CD4-positive, alpha-beta T cell (primary cell): ENCODE measurements at places on chromosomes 2 and 18. TPM values are rescaled to one million over a fixed set of nuclear protein-coding genes. Genes with fewer than 3 reads are reported as not detected.

DNA sequence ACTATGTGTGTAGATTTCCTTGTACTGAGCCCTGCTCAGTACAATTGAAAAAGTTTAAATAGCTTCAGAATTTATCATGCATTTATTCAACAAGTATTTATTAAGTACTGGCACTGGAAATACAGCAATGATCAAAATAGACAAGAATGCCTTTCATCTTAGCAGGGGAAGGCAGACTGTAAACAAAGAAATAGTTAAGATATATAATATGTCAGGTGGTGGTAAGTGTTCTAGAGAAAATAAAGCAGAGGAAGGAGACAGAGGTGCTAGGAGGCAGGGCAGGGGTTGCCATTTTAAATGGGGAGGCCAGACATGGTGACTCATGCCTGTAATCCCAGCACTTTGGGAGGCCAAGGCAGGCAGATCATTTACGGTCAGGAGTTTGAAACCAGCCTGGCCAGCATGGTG lies 13.6 kb upstream of the LIPG start:
- no peak overlapping the region for H3K4me3 ChIP-seq
- no peaks in the 10 kb centered on the region for H3K36me3 ChIP-seq
- no peak overlapping the region for H3K27ac ChIP-seq
- peaks cover 12% of the 10 kb centered on the region for H3K27me3 ChIP-seq
- no peaks in the 10 kb centered on the region for H3K4me1 ChIP-seq

GRCh38 chr2:241751776-241752175 lies 17.3 kb downstream of the D2HGDH start:
- DNase-seq: no peak
- H3K4me1 ChIP-seq: no peaks in the 10 kb centered on the region
- peaks cover 43% of the 10 kb centered on the region for H3K36me3 ChIP-seq
- H3K27me3 ChIP-seq: no peaks in the 10 kb centered on the region
- no peak overlapping the region for H3K4me3 ChIP-seq
- no peak overlapping the region for H3K27ac ChIP-seq

DNA sequence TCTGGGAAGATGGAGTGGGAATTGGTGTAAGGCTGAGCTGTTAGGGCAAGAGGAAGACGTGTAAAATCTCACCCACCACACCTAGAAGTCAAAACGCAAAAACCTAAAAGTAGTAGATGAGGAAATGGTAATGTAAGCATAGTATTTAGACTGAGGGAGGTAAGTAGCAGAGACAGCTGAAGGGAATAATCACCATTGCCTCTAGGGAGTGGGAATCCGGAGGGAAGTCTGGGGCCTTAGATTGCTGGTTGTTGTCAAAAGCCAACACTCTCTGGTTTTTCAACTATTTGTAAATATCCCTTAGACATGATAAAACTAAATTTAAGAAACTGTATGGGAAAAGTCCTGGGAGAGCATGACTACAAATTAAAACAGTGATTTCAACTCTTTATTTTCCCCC lies 28.7 kb upstream of the MYCN start:
- H3K27ac ChIP-seq: no peak overlapping the region
- no peaks in the 10 kb centered on the region for H3K27me3 ChIP-seq
- DNase-seq: no peak
- no peaks in the 10 kb centered on the region for H3K4me1 ChIP-seq
- no peaks in the 10 kb centered on the region for H3K36me3 ChIP-seq

DNA sequence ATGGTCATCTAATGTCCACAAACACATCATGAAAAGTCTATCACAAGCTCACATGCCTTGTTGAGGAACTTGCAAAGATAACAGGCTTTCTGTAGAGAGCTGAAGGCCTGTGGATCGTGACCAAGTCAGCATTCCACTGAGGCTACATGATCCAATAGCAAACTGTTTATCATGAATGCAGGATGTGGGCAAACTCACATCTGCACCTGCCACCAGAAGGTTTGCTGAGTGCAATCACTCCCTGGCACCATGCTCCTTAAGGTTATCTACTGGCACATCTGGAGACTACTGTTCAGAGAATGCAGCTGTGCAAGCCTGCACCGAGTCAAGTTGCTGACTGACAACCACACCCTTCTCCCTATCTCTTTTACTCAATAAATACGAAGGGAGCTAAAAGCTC lies 67.3 kb upstream of the ACAA2 start:
- H3K27me3 ChIP-seq: peaks cover 2% of the 10 kb centered on the region
- no peaks in the 10 kb centered on the region for H3K4me1 ChIP-seq
- no peak overlapping the region for H3K27ac ChIP-seq
- H3K36me3 ChIP-seq: no peaks in the 10 kb centered on the region
- no peak overlapping the region for H3K4me3 ChIP-seq

- no peak overlapping the region for H3K27ac ChIP-seq
- H3K27me3 ChIP-seq: no peaks in the 10 kb centered on the region
- H3K4me1 ChIP-seq: no peaks in the 10 kb centered on the region
- H3K4me3 ChIP-seq: no peak overlapping the region
- H3K36me3 ChIP-seq: no peaks in the 10 kb centered on the region
- no peak for DNase-seq
Measured at GRCh38 chr18:65073060-65073550, 677.7 kb upstream of the CDH7 start.

DNA sequence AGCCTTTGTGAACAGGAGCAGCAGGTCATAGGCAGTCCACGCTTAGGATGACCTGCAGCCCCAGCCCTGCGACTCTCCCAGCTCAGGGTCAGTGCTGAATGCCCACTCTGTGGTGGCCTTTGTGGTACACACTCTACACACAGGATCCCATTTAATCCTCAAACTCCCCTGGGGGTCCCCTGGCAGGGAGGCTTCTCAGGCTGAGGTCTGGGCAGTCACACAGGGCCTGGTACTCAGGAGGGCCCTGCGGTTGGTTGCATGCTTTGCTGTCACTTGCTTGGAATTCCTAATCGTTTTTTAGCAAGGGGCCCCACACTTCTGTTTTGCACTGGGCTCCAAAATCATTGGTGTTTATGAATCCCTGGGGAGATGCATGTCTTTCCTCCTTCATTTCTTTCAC lies 113.0 kb downstream of the EML6 start:
- H3K4me1 ChIP-seq: no peaks in the 10 kb centered on the region
- no peaks in the 10 kb centered on the region for H3K27me3 ChIP-seq
- H3K36me3 ChIP-seq: no peaks in the 10 kb centered on the region
- no peak overlapping the region for H3K4me3 ChIP-seq
- no peak for DNase-seq
- H3K27ac ChIP-seq: no peak overlapping the region

- H3K36me3 ChIP-seq: no peaks in the 10 kb centered on the region
- DNase-seq: no peak
- no peak overlapping the region for H3K27ac ChIP-seq
- no peaks in the 10 kb centered on the region for H3K4me1 ChIP-seq
Measured at GRCh38 chr2:164793529-164793928, 48.1 kb downstream of the COBLL1 start.

DNA sequence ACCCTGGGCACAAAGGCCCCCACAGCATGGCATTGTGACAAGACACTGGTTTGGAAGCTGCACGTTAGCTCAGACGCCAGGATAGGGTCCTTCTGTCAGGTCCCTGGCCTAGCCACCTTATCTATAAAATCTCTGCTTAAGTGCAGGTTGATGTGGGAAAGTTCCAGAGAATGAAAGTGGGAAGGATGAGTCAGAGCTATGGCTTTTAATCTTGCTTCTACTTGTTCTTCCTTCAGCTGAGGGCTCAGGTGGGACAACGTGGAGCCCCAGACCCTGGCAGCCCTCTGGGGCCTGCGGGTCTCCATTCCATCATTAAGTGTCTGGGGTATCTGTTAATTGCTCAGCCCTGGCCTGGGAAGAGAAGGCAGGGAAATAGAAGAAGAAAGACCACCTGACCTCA lies 64.5 kb downstream of the CELF4 start:
- H3K4me3 ChIP-seq: no peak overlapping the region
- H3K27me3 ChIP-seq: no peaks in the 10 kb centered on the region
- no peaks in the 10 kb centered on the region for H3K4me1 ChIP-seq
- no peaks in the 10 kb centered on the region for H3K36me3 ChIP-seq
- no peak overlapping the region for H3K27ac ChIP-seq

GRCh38 chr2:208541461-208541988 lies 134.9 kb downstream of the PTH2R start:
- H3K4me1 ChIP-seq: no peaks in the 10 kb centered on the region
- no peak overlapping the region for H3K27ac ChIP-seq
- H3K36me3 ChIP-seq: no peaks in the 10 kb centered on the region
- no peak for DNase-seq

DNA sequence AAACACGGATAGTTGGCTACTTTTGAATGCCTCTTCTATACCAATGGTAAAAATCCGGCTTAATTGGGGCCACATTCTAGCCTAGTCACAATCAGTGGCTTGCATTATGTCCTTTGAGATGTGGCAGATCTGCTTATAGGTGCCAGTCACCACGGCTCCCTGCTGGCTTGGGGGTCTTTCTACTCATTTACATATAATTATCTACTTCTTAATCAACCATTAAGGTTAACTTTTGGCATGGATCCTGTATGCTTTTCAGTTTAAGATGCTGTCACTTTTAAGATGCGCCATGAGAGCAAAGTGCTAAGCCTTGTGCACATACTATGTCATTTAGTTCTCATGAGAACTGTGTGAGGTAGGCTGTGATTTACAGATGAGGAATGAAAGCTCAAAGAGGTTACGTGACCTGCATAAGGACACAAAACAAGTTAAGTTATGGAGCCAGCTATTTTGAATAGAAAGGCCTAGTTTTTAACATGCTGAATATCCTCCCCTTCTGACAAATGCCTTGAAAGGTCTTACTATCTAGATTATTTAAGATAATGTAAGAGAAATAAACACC lies 4.1 kb downstream of the NEDD4L start:
- H3K27ac ChIP-seq: no peak overlapping the region
- H3K4me1 ChIP-seq: peaks cover 18% of the 10 kb centered on the region
- no peaks in the 10 kb centered on the region for H3K36me3 ChIP-seq
- H3K4me3 ChIP-seq: no peak overlapping the region
- no peak for DNase-seq
- H3K27me3 ChIP-seq: no peaks in the 10 kb centered on the region

GRCh38 chr2:226142463-226142862 lies 657.2 kb downstream of the IRS1 start:
- H3K27me3 ChIP-seq: no peaks in the 10 kb centered on the region
- no peak for DNase-seq
- H3K4me3 ChIP-seq: no peak overlapping the region
- no peaks in the 10 kb centered on the region for H3K36me3 ChIP-seq
- no peak overlapping the region for H3K27ac ChIP-seq

- H3K4me1 ChIP-seq: peaks cover 23% of the 10 kb centered on the region
- DNase-seq: peak; percentile 41
Measured at GRCh38 chr2:158968396-158969161, at the start of gene TANC1. TANC1 (plus strand) TSS chr2:158968640; CDS start chr2:159065911, 97,271 bp downstream.

DNA sequence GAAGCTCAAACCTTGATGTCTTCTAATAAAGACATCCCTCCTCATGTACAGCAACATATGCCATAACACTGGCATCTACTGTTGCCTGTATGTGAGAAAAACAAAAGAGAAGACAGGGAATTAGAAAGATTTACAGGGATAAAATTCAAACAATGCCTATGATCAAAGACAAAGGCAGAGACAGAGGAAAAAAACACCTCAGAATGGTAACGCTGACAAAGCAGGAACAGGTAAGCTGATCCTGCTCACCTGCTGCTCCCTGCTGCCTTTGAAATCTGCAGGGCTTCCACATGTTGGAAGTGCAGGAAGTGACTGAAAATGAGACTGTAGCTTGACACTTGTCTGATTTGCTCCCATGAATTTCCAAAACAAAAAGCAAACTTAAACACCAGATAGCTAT lies 90.2 kb upstream of the DNAJC10 start:
- H3K27ac ChIP-seq: no peak overlapping the region
- no peak for DNase-seq
- peaks cover 3% of the 10 kb centered on the region for H3K27me3 ChIP-seq
- no peaks in the 10 kb centered on the region for H3K36me3 ChIP-seq
- H3K4me1 ChIP-seq: no peaks in the 10 kb centered on the region

DNA sequence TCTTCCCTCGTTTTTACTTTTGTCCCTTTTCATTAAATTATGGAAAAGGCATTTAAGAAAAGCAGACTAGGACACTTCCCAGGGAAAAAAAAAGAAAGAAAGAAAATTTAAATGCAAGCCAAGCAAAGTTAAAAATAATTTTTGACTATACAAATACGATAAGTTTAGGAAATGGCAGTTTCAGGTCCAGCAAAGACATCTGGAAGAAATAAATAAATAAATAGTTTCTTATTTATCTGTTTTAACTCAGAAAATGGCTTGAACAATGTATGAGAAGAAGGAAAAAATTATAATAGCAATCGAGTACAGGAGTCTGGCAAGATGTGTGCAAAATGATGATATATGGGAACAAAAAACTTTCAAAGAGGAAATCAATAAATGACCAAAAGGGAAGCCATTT lies 114.6 kb upstream of the NCKAP5 start:
- DNase-seq: no peak
- no peak overlapping the region for H3K4me3 ChIP-seq
- H3K36me3 ChIP-seq: no peaks in the 10 kb centered on the region
- no peak overlapping the region for H3K27ac ChIP-seq

DNA sequence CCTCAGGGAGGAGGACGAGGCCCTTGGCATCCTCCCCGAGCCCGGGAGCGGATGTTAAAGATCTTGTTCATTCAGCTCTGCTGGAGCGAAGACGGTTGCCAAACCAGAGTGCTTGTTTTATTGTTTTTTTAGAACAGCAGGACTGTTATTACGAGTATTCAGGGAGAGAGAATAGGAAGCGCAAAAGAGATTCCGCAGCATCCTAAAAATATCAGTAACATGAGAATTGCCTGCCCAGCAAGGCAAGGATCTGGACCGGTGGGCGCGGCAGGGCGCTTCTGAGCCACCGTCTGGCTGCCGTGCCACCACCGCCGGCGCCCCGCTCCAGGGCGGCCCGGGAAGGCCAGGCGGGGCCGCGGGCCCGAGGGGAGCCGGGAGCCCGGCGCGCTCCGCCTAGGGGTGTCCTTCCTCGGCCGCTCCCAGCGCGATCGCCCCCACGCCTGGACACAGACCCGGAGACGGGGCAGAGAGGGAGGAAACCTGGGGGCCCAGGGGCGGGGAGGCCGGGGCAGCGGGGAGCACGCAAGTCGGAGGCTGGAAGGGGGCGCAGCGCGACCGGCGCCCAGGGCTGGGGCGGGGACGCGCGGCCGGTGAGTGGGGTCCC lies 843 bp downstream of the CYS1 start:
- H3K27ac ChIP-seq: no peak overlapping the region
- no peak overlapping the region for H3K4me3 ChIP-seq
- no peaks in the 10 kb centered on the region for H3K36me3 ChIP-seq
- DNase-seq: peak; percentile 43
- peaks cover 27% of the 10 kb centered on the region for H3K4me1 ChIP-seq
- peaks cover 60% of the 10 kb centered on the region for H3K27me3 ChIP-seq

DNA sequence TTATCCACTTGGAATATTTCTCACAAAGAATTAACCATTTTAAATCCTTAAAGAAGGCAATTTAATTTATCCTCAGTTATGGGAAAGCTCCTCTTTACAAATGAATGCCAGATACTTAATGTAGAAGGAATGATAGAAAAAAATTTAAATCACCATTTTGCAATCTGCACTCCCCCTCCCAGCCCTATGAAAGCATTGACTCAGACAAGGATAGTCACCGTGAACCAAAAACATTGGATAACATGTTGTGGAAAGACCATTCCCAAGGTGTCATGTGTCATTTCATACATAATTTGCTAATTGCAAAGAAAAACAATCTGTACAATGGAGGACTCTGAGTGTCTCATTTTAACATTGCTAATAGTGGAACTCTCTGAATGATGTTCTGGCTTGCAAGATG lies 421.0 kb downstream of the TXNL1 start:
- H3K27me3 ChIP-seq: no peaks in the 10 kb centered on the region
- no peak overlapping the region for H3K27ac ChIP-seq
- H3K4me1 ChIP-seq: no peaks in the 10 kb centered on the region
- no peak for DNase-seq
- no peaks in the 10 kb centered on the region for H3K36me3 ChIP-seq
- H3K4me3 ChIP-seq: no peak overlapping the region

Gene CERKL
- not detected for total RNA-seq

Gene C2orf80
- total RNA-seq: not detected

Gene DSC2
- not detected for total RNA-seq
